Endodermal cell (in vitro differentiated cells): ENCODE measurements at places on chromosomes 3 and 15.

DNA sequence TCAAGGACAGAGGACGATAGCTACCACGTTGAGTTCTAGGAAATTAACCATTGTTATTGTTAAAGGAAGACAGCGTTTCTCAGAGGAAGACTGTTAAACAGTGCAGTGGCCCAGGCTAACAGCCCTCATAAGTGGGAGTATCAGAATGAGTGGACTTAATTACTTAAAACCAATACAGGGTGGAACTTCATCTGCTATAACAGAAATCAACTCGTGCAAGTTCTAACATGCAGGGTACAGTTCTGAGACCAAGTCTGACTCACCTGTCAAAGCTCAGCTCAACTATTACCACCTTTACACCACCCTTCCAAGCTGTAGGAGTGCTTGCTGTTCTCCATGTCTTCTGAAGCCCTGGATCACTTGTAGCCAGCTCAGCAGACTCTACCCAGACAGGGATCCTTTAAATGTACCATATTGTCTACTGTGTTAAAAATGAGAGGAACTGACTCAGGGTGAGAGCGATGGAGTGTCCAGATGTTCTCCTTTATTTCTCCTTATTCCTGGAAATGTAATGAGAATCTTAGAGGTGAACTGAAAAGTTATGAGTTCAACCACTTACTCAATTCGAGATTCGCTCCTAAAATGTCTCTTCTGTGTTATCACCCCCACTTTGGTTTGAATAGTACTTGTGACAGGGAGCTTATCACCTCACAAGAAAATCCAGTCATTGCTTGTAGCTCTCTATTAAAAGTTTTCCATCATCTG lies 26.5 kb downstream of the CD86 start:
- DNase-seq = no peak

DNA sequence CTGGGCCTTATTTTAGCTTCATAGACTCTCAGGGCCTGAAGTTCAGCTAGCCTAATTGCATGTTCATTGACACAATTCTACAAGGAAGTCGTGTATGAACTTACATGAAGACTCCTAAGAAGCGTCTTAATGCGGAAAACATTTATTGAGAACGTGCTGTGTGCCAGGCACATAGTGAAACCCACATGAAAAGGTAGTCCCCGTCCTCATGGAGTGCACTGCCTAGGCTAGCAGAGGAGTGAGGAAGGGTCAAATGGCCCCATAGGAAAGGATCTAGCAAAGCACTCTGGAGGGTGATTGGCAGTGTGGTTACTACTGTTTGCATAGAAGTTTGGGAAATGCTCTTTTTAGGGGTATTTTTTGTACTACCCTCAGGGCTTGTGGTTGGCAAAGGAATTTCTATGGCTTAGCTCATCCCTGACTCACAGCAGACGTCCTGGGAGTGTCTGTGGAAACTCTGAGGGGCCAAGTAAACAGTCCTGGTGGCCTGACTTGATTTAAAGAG lies 854 bp upstream of the NPTN start:
- DNase-seq = no peak

- DNase-seq = no peak
Observed at GRCh38 chr3:36678216-36679013, 85.9 kb downstream of the DCLK3 start.

DNA sequence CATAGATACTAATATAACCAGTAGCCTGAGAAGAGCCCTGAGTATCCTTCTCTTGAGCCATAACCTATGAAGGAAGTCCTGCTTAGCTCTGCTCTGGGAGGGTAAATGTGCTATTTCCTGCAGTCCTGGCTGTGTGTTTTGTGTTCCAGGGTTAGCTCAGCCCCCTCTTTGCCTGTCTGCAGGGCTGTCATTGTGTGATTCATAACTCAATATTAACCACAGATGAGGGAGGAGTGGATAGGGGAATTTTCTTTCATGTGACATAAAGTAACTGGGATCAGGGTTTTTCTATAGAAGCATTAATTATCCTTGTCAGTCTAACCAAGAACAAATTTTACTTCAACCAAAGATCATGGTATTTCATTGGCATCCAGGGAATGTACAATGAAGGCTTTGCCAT lies 183.3 kb upstream of the ZBTB20 start:
- DNase-seq = no peak

GRCh38 chr15:40161693-40162391 lies 973 bp downstream of the BUB1B start:
- DNase-seq = no peak

- DNase-seq = no peak
Observed at GRCh38 chr3:107934808-107935207, 156.0 kb downstream of the CD47 start.

GRCh38 chr15:60798821-60799220 lies 319.9 kb upstream of the ICE2 start:
- DNase-seq = no peak

GRCh38 chr3:12558706-12559105 lies 1.8 kb downstream of the MKRN2 start:
- no peak for DNase-seq

GRCh38 chr3:161070980-161071663 lies 34.0 kb downstream of the B3GALNT1 start:
- DNase-seq = no peak

- DNase-seq = peak; percentile 57
Observed at GRCh38 chr15:98416222-98416855, 232.0 kb upstream of the IGF1R start.

DNA sequence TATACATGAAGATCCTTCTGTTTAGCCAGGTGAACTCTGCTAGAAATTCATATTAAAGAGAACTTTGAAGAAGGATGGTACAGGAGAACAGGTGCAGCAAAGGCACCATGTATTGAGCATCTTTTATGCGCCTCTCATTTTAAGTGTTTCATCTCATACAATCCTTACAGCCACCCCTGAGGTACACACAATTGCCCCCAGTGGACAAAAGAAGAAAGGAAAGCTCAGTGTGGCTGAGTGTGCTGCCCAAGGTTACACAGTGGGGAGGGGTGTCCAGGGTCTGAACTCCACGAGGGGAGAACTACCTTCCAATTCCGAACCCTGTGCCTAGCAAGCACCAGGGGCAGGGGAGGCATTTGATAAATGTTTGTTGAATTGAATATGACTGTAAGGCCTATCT lies 98.6 kb downstream of the MECOM start:
- no peak for DNase-seq

DNA sequence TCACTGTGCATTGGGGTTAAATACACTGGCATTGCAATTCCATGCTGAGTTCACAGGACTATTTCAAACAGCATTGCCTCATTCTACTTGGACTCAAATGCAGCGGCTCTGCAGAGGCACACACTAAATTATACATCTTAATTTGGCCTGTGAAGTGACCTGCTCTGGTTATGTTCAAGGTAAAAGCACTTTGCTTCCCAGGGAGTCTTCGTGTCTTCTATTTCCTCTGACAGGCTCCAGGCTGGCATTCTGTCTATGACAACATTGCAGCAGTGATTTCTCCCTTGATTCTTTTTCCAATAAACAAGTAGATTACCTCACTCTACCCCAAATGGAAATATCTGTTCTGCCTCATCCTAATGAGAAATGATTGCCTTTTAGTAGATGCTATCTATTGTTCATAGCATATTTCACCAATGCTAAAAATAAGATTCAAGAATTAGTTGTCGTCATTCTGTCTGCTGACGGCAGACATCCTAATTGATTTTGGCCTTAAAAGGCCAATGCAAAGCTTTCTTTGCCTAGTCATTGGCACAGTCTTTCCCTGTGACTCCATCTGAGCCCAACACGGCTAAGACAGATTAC lies 33.8 kb downstream of the FMN1 start:
- no peak for DNase-seq

DNA sequence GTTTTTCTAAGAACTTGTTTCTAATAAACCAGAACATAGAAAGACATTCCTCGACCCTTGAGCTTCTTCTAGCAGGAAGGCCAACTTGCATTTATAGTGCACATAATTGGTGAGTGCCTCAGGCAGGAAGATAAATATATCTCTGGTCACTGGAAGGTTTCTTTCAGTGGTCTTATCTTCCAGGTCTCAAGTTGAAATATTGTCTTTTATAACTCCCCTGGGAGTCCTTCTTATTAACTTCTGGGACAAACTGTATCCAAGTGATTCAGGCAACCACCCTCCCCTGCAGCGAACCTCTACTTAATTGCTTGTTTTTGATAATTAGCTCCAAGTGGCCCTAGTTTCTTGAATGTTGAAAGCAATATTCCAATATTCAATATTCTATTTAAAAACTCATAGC lies 346.8 kb upstream of the GOLIM4 start:
- no peak for DNase-seq

GRCh38 chr15:67097930-67098740 lies 32.7 kb downstream of the SMAD3 start:
- DNase-seq = no peak

DNA sequence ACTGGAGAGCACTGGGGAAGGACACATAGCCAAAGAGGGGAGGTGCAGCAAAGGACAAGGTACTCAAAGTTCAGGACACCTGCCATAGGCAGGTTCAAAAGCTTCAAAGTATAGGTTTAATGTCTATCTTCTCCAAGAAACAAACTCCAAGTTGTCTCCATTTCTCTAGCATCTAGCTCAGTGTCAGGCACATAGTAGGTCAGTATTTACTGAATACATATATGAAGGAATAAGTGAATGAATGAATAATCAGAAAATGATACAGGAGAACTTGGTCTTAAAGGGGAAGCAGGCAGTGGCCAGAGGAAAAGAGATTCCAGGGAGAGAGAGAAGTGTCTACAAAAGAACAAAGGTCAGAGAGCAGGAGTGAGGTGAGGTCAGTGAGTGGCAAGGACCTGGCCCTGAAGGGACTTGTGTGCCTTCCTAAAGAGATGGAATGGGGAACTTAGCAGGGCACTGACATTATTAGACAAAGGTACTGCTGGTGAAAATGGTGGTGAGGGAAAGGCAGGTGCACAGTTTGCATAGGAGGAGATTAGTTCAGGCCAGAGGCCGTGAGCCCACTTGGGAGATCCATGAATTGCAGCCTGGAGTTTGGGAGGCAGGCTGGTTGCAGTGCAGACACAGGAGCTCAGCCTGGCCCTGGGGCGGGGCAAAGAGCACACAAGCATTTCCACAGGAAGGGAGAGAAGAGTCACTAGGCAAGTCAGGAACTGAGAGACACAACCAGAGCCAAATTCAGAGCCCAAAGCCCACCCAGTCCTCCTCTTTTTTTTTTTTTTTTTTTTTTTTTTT lies 21.4 kb downstream of the TBC1D2B start:
- DNase-seq = peak; percentile 65

DNA sequence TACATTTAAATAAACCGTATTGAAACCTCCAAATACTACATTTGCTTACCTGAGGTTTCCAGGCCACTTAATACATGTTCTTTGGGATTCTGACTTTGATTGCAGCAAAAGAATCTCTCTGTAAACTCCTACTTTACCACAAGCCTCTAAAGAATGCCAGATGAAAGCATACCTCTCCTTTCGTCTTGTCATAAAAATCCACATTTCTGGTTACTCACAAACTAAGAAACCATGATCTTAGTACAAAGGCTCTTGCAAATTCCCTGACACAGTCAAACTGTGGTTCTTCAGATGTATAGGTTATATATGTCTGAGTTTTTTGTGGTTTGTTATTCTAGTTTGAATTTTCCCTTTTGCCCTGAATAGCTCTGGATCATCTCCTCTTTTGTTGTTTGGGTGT lies 188.4 kb downstream of the RAP2B start:
- DNase-seq = no peak

GRCh38 chr3:55584030-55584429 lies 96.9 kb upstream of the WNT5A start:
- DNase-seq = no peak

DNA sequence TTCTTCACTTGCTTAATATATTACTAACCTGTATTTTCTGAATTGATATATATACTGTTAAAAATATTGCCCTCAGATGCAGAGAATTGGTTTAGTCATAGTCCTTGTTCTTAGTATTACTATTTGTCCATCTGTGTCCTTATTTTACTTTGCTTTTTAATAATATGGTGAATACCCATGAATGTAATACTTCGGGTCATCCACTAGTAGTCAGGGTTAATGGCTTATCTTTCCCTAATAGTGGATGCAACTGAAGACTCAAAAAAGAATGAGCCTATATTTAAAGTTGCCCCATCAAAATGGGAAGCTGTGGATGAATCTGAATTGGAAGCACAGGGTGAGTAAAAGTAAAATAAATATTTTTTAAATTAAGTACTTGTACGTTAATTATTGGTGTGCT lies 36.5 kb downstream of the U2SURP start:
- DNase-seq = no peak

- DNase-seq = no peak
Observed at GRCh38 chr3:141915766-141916165, 39.3 kb downstream of the ATP1B3 start.

DNA sequence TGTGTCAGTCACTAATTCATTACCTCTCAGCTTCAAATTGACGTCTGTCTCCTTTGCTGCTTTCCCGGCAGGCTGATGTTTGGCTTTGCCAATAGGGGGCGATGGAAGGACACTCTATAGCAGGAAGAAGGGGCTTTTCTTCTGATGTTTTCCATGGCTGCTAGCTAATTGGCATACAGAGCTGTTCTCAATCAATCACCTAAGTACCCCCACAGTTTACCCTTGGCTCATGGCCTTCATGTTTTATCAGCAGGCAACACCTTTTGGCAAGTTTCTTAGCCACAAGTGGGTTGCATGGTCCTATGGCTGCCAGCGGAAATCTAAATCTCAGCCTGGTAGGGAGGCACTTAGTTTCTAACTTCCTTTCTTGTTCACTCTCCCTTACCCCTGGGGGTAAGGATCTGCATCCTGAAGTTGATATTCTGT lies 45.0 kb downstream of the ESYT3 start:
- peak; percentile 88 for DNase-seq

DNA sequence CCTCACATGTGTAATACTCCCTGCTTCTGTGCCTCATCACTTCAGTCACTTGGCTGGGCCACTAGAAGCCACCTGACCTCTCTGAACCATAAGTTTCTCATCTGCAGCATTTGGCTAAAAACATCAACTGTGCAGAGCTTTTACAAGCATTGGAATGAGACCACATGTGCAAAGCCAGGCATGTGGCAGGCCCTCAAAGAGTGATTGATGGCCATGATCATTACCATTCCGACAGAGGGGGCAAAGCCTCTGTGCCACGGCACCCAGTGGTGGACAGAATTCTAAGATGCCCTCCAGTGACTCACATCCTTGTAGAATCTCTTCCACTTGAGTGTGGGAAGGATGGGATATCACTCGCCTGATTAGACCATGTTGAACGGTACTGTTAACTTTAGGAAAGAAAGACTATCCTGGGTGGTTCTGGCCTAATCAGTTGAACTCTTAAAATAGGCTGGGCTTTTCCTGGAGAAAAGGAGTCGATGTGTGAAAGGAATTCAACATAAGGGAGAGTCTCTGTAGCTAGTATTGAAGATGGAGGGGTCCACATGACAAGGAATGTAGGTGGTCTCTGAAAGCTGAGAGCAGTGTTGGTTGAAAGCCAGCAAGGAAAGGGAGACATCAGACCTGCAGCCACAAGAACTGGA lies 13.5 kb downstream of the CDCP1 start:
- DNase-seq = no peak

- no peak for DNase-seq
Observed at GRCh38 chr3:87390821-87391220, 114.4 kb upstream of the POU1F1 start.

DNA sequence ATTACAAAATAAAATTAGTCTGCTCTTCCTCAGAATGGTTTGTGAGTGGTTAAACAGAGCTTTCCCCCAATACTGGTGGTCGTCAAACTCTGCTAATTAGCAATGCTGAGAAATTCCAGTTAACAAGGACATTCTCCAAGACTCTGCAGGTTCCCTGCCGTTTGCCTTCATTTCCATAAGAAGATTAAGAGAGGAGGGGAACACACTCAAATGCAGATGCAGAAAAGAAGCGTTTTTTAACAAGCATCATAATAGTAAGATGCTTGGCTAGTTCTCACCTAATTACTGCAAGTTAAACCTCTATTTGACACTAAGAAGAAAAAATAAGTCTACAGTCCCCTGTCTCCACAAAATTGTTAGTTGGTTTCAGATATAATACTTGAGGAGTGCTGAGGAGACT lies 3.7 kb upstream of the SOX2 start:
- peak; percentile 64 for DNase-seq
